NCI-H524 treated with DMSO at 0.1 percent for 48 hours (cell line): ENCODE measurements at places on chromosomes 16 and 17.
A peak's percentile ranks its signal among the peaks of the same experiment; 100 is the strongest.

DNA sequence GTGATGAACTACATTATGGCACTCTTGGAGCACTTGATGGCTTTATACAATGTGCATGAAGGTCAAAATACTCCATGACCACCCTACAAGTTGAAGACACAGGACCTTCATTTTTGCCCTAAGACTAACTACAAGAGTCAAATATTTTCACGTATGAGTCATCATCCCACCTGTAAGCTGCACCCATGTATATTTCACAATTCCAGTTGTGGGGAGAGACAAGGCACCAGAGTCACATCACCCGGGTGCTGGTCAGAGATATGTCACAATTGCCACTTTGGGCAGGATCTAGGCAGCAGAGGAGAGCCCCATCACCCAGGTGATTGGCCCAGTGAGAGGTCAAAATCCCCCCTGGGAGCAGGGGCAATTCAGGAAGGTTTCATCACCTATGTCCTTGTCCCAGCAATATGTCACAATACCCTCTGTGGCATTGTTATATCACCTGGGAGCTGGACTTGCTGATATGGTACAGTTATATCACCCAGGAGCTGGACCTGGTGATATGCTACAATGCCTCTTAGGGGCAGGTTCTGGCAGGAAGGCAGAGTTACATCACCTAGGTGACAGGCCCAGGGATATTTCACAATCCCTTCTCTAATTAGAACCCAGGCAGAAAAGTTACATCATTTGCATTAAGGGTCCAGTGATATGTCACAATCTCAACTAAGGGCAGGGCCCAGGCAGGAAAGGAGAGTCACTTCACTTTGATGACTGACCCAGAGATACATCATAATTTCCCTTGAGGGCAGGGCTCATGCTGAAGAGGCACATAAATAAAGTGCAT lies 1839.2 kb downstream of the TP53TG3F start:
- no peak for DNase-seq

DNA sequence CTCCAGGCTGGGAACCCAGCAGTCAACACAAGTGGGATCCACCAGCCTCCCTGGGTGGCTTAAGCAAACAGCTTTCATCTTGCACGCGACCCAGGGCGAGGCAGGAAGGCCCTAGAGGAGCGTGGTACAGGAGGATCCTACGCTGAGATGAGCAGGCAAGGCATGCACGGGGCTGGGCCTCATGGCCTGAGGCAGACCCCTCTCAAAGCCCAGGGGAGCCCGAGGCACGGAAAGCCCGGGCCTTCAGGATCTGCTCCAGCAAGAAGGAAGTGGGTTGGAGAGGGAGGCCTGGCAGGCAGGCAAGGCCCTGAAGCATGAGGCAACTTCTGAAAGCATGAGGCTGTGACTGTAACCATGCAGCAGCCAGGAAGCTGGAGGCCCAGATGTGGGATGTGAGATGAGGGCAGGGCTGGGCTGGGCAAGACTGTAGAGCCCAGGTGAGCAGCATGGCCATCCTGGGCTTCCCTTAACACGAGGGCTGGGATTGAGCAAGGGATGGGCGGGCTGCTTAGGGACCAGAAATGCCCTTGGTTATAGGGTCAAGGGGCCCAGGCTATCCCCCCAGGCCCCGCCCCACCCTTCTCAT lies 338.7 kb downstream of the C16orf95 start:
- no peak for DNase-seq

- DNase-seq, result no peak
These were observed 15.0 kb downstream of the TRPV1 start for GRCh38 chr17:3594051-3594800.

- peak; percentile 74 for DNase-seq
These were observed 123.8 kb upstream of the RPL38 start for GRCh38 chr17:74079537-74080300.

- no peak for DNase-seq
These were observed 2.8 kb upstream of the FUS start for GRCh38 chr16:31177136-31177535.

DNA sequence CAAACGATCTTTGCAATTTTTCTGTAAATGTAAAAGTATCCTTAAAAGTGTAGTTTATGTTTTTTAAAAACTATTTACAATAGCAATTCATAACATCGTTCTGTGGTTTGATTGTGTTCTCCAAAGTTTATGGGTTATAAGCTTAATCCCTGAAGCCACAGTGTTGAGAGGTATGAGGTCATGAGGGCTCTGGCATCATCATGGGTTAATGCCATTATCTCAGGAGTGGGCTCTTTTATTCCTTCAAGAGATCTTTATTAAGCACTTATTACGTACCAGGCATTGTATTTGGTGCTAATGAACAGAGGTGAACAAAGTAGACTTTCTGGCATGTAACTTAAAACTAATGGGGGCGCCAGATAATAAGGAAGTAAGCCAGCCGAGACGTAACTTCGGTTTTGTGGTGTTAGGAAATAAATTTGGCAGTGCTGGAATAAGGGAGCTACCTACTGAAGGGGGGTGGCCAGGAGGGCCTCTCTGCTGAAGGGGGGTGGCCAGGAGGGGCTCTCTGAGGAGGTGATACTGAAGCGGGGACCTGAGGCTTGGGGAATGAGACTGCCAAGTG lies 158.1 kb downstream of the VPS53 start:
- DNase-seq, result no peak

DNA sequence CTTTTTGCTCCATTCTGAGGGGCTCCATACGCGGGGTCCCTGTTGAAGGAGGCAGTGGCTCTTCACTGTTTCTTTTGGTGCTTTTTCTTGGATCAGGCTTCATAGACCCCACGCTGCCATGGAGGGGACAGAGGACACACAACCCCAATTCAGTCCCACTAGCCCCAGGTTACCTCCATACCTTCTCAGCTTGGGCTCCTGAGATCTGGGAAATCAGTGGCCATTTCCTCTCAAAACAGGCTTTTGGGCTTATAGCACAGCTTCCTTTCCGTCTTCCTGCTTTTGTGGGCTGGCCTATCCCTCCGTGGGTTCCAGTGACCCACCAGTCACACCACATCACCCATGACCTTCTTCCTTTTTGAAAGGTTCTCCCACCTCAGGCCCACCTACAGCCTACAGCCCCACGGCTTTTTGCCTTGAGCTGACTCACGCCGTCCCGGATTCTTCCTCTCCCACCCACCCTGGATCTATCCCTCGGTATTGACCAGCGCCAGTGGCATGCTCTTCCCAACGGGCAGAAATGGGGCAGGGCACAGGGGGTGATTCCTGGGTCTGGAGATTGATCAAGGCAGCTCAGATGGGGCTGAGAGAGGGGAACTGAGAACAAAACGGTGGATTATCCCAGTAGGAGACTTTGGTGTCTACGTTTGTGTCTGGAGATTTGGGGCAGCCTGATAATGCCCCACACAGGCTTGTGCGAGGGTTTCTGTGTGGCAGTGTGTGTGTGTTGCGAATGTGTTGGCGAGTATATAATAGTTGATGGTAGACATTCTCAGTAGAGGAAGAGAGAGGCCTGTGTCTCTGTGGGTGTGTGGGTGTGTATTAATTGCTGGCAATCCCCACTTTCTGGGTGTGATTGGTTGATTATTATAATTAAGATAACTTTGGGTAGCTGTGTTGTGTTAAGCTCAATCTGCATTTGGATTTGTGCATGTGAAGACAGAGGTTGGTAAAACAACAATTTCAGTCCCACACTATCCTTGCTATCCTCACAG lies 3.8 kb downstream of the TBX21 start:
- DNase-seq, result no peak

GRCh38 chr16:64345142-64345541 lies 776.7 kb downstream of the CDH11 start:
- DNase-seq, result no peak

DNA sequence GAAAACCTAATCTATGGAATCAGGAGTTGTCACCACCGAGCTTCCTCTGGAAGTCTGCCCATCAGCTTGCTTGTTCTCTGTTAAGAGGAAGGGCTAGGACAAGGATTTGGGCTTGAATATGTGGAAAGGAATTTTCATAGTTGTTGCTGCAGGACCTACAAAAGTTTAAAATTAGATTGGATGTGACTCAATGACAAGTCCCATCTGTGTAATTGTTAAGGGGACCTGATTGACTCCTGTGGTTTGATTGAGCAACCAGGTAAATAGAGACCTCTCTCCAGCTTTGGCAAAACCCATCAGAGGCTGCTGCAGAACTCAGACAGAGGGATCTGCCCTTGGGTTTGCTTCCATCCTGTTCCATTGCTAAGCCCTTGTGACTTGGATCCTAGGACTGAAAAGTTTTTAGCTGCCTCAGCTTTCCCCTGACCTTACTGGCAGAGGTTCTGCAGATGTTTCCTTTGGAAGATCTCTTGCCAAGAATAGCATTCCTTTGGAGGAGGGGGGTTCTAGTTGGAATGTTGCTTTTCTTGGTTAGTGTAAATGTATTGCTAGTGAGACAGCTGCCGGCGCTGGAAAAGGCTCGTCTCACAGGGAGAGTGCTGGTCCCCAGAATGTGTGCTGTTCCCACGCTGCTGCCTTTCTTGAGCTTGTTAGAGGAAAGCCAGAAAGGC lies 50.0 kb downstream of the SF3B3 start:
- no peak for DNase-seq

GRCh38 chr16:61128545-61129323 lies 907.5 kb downstream of the CDH8 start:
- no peak for DNase-seq

DNA sequence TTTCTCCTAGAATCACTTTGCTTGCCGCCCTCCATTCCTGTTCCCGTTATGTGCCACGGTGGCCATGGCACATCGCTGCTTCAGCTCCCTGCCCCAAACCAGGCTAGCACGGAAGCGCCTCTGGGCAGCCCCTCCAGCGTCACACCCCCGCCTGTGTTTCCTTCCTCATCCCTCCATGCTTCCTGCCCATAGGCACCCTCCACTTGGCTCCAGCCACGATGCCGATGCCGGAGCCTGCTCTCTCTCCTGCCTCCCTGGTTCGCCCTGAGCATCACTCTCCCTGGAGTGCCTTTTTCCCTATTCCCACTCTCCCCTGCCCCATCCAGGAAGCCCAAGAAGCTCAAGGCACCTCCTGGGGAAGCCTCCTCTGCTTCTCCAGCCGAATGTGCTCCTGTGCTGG lies 3.2 kb upstream of the ARHGAP23 start:
- no peak for DNase-seq

DNA sequence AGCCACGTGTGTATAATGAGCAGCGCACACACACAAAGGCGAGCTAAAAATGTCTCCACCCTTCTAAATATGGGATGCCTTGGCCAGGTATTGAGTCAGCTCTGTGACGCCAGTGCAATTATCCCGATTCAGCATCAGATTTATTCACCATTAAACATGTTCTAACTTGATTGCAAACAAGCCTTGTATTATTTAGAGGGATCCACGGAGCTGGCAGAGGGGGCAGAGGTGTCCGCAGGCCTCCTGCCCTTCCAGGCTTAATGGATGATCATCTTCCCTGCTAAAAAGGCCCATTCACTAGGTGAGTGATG lies 591.7 kb downstream of the MAF start:
- DNase-seq, result no peak

- DNase-seq, result no peak
These were observed 24.8 kb upstream of the ARHGAP23 start for GRCh38 chr17:38403491-38403890.

GRCh38 chr17:48037036-48037837 lies at the start of gene COPZ2:
Gene COPZ2, minus strand, starts transcription at chr17:48037797. Its CDS starts 20 bp downstream, at chr17:48037777.
- DNase-seq, result no peak
